Right forelimb (tissue), 1 donor: ENCODE measurements at places on chromosomes 1 and 21.

DNA sequence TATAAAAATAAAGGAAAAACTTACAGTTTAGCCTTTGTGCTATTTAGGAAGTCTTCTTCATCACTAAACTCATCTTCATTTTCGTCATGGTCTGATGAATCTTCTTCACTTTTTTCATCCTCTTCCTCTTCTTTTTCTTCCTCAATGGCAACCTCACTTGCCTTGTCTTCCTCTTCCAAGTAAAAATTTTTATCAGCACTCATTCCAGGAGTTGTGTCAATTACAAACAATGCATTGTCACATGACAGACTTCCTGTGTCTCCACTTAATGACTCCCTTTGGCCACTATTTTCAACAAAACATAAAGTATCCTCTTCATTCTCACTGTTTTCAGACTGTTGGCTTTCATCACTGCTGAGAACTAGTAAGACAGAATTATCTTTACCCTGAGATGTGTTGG is 2.8 kb downstream of the DNTTIP2 start:
- no peak for DNase-seq

- DNase-seq: no peak
These were observed 72.2 kb downstream of the OSBPL9 start for GRCh38 chr1:51689075-51689440.

- no peak for DNase-seq
These were observed 31.5 kb downstream of the RNF220 start for GRCh38 chr1:44436401-44437106.

DNA sequence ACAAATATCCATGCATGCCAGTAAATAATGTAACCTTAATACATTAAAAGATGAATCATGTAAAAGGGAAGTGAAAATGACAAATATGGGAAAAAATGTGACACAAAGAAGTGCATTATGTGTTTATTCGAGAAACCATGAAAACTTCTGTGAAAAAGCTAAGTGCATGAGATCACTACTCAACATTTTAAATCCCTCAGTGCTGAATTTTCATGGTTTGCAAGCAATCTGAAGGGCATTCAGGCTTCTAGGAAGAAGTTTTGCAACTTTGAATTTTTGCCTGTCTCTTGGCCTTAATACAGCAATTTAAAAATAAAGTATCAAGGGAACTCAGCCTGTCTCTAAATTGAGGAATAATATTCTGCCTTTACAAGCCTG is 78.2 kb downstream of the MAP3K7CL start:
- DNase-seq: no peak

DNA sequence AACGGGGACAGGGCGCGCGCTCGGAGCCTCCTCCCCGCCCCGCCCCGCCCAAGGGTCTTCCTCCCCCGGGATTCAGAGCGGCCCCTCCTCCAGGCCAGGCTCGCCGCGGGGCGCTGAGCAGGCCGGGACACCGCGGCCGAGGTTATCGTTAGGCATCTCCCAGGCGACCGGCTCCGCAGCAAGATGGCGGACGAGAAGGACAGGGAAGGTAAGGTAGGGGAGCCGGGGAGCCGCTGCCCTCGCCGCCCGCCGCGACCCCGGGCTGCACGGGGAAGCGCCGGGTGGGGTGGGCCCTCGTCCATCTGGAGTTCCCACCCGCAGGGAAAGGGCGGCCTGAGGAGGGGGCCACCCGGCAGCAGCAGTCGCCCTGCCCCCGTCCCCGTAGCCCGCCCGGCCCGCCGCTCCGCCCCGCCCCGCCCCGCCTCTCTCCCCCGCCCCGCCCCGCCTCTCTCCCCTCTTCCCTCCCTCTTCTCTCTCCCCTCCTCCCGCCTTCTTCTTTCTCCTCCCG is 105.9 kb upstream of the HNRNPU start:
- DNase-seq: no peak

DNA sequence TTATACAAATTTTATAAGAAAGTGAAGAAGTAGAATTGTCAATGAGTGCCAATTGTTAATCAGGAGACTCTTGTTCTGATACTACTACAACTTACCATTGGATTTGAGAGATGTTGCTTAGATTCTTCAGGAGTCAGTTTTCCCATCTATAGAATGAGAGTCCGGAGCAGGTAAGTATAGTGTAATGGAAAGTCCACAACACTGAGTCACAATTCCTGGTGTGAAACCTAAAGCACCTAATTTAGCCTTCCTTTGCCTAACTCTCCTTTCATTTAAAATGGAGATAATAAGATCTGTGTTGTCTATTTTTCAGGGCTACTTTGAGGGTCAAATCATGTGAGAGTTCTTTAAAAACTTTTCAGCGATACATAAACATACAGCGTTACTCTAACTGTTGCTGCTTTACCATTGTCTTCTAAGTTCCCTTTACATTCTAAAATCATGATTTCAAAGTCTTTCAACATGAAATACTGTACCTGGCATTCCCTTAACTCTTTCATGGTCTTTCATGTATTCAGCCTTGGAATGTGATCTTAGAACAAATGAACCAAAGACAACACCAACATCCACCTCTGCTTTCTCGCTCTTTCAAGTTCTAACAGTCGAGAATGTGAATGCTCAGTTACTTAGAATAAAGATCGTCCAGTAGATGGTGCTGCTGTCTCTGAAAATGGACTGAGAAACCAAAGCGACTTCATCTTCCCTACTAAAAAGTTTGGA is 90.9 kb downstream of the SLC30A10 start:
- DNase-seq: no peak

DNA sequence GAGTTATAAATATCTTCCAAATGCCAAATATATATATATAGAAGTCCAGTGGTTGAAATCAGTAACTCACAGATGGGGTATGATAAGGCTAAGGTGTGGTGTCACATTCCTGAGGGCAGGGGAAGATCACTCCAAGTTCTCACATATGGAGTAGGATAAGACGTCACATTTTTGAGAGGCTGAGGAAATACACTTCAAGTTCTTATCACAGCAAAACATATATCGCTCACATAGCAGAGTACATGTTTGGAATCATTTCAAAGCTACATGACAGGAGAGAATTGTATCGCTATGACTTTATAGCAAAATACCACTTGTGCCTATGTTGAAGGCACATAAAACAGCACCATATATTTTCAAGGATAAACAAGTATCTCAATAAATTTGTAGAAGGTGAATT is 55.1 kb downstream of the RBM11 start:
- no peak for DNase-seq

GRCh38 chr21:34865400-34866241 is 183.5 kb downstream of the RUNX1 start:
- DNase-seq: no peak

DNA sequence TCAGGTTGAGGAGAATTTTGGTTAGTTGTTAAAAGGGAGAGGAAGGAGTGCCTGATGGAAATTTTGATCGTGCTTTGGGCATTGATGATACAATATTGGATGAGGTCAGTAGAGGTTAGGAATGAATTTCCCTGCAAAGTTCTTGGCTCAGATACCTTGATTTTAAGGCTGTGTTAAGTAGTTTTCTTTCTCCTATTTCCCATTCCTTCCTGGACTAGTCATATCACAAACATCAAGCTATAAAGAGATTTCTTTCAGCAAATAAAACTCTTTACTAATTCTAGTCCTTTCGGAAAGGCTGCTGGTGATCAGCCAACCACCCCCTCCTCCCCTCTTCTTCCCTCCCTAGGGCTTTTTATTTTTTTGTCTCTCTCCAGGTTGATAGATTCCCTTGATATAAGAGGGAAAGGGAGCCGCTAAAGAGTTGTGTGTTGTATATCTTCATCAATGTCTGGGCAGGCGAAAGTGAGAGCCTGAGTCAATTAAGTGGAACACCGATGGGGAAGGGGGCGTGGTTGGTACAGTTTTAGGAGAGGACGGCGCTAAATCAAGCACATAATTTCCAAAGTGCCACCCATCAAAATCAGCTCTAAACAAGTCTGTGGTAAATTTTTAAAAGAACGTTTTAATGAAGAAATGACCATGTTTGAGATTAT is 100.1 kb upstream of the PLXNA2 start:
- no peak for DNase-seq

DNA sequence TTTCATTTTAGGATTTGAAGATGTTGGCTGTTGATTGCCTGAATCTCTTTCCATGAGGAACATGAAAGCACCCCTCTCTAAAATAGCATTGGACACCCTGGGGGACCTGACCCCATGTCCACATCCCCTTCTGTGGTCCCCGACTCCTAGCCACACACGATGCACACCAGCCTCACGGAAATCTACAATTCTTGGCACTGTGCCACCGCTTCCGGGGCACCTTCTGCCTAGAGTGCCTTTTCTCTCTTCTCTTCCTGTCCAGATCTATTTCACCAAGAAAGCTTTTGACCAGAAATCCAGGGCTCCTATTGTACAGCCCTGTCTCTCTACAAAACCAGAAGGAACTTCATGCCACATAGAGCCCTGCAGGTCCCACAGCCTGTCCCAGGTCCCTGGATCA is 50.3 kb downstream of the MYSM1 start:
- DNase-seq: no peak

GRCh38 chr1:21775550-21775914 is 7.4 kb downstream of the USP48 start:
- no peak for DNase-seq

- no peak for DNase-seq
These were observed 143.5 kb downstream of the ASTN1 start for GRCh38 chr1:177020851-177021589.

DNA sequence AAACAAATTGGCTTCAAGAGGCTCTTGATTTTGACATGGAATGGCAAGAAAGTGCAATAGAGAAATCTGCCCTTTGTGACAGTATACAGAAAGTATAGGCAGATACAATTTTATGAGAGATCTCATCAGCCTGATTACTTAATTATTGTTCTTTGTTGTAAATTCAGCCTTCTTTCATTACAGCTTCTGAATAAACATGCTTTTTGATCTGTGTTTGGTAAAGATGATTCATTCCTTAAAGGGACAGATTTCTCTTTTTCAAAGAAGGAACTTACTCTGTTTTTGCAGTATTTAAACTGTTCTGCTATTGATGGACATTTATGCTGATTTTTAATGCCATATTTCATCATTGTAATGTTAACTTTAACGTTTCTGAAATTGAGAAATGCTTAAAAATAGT is 13.7 kb upstream of the MPC2 start:
- no peak for DNase-seq

- no peak for DNase-seq
These were observed 115.8 kb downstream of the CAPN8 start for GRCh38 chr1:223549740-223550139.

- DNase-seq: no peak
These were observed 15.3 kb downstream of the CD2 start for GRCh38 chr1:116769561-116769977.

- no peak for DNase-seq
These were observed 50.3 kb downstream of the SYT2 start for GRCh38 chr1:202659974-202660373.

DNA sequence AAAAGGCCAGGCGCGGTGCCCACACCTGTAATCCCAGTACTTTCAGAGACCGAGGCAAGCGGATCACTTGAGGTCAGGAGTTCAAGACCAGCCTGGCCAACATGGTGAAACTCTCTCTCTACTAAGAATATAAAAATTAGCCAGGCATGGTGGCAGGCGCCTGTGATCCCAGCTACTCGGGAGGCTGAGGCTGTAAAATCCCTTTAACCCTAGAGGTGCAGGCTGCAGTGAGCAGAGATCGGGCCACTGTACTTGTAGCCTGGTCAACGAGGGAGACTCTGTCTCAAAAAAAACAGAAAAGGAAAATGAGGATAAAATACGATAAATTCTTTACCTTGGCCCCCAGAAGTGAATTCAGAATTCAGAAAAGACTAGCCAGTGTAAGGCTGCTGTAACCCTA is 1.6 kb downstream of the TMEM50B start:
- no peak for DNase-seq

DNA sequence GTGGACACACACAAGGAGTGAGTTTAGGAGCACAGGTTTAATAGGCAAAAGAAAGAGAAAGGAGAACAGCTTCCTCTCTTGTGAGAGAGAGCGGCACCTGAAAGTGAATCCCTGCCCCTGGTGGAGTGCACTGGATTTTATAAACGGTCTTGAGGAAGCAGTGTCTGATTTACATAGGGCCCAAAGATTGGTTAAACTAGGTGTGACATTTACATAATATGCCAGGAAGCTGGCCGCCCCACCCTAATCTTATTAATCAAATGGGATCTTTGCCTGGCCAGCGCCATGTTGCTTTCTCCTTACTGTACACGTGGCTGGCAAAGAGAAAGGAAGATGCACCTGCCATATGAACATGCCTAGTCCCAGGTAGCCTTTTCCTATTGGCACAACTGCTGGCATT is 38.7 kb downstream of the CFH start:
- DNase-seq: no peak

GRCh38 chr1:171881442-171881841 is 40.1 kb downstream of the DNM3 start:
- DNase-seq: no peak
